BE2C (cell line): ENCODE measurements at places on chromosomes 11 and 22.

DNA sequence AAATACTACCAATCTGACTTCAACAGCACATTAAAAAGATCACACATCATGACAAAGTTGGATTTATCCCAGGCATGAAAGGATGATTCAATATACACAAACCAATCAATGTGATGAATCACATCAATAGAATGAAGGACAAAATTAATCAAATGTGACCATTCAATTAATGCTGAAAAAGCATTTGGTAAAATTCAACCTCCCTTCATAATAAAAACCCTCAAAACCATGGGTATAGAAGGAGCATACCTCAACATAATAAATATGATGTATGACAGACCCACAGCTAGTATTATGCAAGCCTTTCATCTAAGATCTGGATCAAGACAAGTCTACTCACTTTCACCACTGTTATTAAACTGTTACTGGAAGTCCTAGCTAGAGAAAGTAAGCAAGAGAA is 921.7 kb upstream of the RAG2 start:
- no peak for DNase-seq

- DNase-seq, result no peak
Observed at GRCh38 chr11:96237766-96238266, 105.2 kb downstream of the MAML2 start.

- DNase-seq, result peak; percentile 46
Observed at GRCh38 chr11:45371251-45372115, 85.3 kb upstream of the SYT13 start.

- DNase-seq, result peak; percentile 53
Observed at GRCh38 chr22:50298937-50299784, 8.3 kb downstream of the PLXNB2 start.

- no peak for DNase-seq
Observed at GRCh38 chr11:8886322-8886721, 24.7 kb upstream of the AKIP1 start.

DNA sequence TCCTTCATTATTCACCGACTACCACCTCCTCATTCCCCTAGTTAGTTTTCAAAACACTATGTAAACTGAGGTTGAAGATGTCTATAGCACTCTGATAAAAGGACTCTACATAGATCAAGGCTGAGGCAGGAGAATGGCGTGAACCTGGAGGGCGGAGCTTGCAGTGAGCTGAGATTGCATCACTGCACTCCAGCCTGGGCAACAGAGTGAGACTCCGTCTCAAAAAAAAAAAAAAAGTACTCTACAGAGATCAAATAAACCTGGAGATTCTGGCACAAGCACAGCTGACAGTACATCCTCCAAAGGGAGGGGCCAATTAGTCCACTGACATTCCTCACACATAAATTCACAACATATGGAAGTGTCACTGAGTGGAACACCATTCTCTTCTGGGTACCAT is 31.0 kb downstream of the TSG101 start:
- DNase-seq, result no peak

- DNase-seq, result no peak
Observed at GRCh38 chr11:69022260-69022659, 9.2 kb upstream of the MRGPRF start.

DNA sequence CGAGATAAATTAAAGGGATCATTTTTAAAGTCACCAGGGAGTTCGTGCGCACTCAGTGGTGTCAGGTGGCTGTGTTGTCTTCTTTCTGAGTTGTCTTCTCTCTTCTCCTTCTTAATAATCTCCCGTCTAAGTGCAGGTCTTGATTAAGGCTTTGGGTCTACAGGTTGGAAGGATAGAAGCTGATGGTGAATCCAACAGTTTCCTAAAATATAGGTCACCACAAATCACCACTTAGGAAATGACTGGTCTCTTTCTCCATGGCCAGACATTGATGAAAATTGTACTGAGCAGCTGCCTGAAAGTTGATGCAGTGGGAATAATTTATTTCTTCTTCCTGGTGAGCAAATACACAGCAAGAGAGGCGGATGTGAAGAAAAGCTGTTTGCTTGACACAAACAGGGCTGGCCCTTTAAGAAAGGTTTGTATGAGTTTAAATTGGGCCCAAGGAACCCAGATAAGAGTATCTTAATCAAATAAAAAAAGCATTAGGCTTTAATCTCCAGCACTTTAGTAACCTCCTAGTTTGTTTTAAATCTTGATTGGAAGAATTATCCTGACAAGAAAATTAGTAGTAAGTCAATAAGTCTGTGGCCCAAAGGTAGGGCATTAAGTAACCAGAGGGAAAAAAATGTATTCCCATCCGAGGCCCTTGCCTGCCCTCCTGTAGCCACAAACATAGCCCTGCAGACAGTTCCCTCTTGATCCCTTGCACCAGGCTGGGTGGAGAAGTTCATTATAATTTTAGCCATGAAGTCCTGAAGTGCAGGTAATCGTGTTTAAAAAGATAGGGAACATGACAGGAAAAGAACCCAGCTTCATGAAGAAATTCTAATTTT is 245.8 kb downstream of the KIRREL3 start:
- DNase-seq, result no peak

DNA sequence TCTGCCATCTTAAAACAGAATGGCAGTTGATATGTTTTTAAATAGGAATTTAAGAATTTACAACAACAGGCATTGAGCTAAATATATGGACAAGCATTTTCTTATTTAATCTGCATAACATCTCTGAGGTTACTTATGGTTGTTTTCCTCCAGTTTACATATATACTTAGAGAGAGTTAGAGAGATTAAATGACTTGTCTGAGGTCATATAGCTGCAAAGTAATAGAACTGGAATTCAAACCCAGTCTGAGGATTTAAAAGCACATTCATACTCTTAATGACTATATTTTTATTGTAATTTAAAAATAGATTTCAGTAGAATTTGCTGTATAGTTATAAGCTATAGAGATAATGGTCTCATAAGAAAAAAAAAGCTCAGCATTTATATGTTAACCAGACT is 81.4 kb upstream of the GRIK4 start:
- DNase-seq, result no peak

DNA sequence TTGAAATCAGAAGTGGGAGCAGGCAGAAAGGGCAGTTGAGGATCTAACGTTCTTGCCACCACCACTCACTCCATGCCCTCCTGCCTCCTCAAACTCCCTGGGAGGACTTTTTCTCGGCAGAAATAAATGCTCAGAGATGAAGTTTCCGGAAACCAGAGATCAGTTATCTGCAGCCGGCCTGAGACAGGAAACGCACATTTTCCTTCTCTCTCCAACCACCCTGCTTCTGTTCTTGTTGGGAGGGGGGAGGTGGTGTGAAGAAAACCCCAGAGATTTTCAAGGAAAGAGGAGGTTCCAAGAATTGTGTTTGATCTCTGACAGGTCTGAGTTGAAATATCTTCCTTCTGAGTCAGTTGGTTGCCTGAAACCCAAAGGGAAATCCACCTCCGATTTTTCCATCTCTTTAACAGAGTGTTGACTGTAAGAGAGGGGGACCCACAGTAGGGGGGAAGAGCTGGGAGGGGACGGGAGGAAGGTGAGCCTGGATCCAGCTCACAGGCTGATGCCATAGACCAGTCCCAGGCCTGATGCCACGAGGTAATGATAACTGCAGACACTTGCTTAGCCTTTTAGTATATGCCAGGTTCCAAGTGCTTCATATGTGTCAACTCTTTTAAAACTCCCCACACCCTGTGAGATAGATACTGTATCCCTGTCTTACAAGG is 100.8 kb downstream of the TRAF6 start:
- DNase-seq, result no peak

DNA sequence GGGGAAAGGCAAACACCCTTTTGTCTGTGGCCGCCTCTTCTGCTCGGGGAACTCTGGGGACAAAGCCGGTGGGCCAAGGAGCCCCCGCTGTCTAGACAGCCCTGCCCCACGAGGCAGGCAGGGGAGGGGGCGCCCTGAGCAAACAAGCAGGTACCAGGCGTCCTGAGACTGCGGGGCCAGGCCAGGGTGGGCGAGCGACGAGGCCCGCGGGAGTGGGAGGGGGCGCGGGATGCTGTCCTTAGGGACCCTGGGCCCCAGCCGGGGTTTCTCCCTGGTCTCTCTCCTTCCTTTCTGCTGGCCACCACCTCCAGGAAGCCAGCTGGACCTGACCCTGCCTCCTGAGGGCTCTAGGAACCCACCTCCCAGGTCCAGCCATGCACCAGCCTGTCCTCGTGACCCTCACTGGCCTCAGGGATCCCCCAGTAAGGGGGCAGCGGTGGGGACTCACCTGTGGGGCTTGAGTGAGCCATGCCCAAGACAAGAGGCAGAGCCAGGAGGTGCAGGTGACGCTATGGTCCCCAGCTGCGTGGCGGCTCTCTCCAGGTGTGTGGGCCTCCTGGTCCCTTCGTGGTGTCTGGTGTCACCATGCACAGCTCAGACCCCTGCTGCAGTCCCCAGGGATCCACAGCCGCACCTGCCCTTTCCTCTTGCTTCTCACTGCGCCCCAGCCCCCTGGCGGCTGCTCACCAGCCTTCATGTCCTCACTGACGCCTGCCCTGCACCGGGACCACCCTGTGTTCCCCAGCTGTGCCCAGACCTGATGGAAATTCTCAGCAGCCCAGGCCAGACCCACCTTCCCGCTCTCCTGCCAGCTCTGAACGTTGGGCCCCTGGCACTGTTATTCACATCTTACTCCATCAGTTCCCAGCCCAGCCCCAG is 26.5 kb upstream of the MUC5AC start:
- no peak for DNase-seq

DNA sequence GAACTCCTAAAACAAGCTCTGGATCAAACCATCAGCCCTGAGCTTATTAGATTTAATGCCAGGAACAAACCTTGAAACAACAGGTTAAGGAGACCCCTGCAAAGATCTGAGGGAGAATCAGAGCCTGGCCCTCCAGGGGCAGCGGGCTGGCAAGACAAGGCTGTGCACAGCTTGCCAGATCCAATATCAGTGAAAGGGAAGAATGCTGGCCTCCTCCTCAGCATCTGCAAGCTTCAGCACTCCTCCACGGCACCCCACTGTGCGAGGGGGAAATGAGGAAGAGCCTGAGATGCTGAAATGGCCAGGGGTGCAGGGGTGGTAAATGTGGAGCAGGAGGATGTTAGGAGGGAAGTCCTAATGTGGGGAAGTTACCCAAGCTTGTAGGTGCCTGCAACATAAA is 167.0 kb downstream of the TENM4 start:
- DNase-seq, result no peak

GRCh38 chr11:45715418-45715817 is 50.0 kb upstream of the CHST1 start:
- no peak for DNase-seq

GRCh38 chr11:107545101-107545514 is 20.4 kb downstream of the ALKBH8 start:
- no peak for DNase-seq

DNA sequence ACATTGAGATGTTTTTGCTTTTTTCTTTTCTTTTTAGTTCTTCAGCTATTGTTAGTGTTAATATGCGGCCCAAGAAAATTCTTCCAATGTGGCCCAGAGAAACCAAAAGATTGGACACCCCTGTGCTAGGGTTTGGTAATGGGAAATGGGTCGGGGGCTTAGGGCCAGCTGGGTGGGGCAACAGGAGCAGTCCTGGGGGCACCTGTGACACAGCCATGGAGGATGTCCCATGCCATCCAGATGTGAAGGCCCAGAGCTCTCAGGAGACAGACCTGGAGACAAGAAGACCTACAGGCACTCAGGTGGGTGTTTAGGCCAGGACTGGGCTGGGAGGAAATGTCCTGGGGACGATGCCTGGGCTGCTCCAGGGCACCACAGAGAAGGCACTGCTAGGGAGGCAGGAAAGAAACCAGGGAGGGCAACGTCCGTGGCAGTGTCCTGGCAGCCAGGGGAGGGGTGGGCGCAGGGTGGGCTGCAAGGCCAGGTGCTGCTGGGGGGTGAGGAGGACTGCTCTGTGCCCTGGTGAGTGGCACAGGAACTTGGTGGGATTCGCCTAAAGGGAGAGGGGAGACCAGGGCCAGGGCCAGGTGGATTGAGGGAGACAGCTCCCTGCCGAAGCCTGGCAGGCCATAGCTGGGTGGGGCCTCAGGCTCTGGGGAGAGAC is 21.4 kb downstream of the RELT start:
- no peak for DNase-seq

GRCh38 chr22:21043860-21044535 is 1.7 kb upstream of the LRRC74B start:
- DNase-seq, result no peak

GRCh38 chr11:62333768-62334167 is 3.5 kb upstream of the ASRGL1 start:
- no peak for DNase-seq

DNA sequence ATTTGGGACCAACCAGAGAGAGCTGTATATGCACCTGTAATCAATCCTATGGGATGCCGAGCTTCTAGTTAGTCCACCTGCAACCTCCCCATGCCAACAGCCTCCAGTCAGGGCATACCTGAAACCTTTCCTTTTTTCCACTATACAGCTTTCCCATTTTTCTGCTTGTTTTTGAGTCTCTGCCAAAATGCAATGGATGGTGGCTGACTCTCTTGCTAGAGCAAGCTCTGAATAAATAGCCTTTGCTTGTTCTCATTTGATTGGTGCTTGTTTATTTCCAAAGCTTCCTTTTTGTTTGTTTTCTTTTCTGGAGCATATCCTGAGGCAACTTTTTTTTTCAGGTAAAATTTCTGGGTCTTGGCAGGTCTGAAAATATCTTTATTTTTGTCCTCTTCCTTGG is 58.0 kb upstream of the PLET1 start:
- no peak for DNase-seq

DNA sequence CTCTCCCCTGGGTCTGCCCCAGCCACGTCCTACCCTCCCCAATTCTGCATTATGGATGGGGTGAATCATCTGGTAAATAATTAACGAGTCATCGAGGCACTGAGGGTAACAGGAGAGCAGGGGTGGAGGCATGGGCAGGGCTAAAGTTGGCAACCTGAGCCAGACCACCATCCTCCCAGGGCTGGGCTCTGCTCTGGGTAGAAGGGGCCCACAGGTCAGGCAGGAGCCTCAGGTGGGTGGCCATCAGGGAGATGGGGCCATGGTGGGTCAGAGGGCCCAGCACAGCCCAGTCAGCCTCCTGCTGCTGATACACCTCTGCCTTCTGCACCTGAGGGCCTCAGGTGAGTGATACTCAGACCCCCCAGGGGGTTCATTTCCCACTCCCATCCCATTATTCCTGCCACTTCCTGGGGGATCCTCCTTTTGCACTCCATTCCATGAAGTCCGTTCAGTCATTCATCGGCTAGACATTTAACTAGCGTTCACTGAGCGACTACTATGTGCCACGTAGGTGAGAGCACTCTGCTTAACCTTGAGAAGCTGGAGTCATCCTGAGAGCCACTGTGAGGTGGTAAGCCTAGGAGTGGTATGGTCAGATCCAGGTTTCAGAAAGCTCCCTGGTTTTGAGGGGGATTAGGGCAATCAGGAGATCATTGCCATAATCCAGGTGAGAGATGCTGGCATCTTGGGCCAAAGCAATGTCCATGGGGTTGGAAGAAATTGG is at the start of gene VSIG10L2:
Gene VSIG10L2 (plus strand): TSS at position 248 of the 724 bp plus-strand sequence. CDS start 12 bp downstream, at position 260.
- no peak for DNase-seq

DNA sequence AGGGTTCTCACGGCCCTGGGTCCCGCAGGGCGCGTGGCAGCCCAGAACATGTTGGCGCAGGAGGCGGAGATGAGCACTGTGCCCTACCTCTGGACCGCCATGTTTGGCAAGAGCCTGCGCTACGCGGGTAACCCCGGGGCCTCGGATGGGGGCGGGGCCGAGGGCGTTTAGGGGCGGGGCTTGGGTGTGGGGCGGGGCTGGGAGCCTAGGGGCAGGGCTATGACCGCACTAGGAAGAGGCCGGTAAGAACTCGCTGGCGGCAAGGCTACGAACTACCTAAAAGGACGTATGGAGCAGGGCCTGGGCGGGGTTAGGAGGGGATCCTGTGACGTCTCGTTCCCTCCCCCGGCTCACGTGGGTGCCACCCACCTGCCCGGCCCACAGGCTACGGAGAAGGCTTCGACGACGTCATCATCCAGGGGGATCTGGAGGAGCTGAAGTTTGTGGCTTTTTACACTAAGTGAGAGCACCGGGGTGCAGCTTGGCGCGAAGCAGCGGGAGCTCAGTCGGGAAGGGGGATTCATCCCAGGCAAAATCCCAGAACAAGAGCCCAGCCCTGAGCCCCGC is 2.8 kb upstream of the LZTR1 start:
- DNase-seq, result peak; percentile 77
